ENCODE measurements at places on chromosomes 2 and 18. TPM values are rescaled to one million over a fixed set of nuclear protein-coding genes. Genes with fewer than 3 reads are reported as not detected.

Gene UGT1A6
- polyA plus RNA-seq = 2.8 TPM

Gene GLI2
- 13.4 TPM for polyA plus RNA-seq

Gene GNAL
- 5.8 TPM for polyA plus RNA-seq

Gene NTSR2
- not detected for polyA plus RNA-seq

Gene TMEM247
- polyA plus RNA-seq = not detected

Gene CDH2
- polyA plus RNA-seq = 79.9 TPM

Gene PID1
- 4.8 TPM for polyA plus RNA-seq

Gene SKOR2
- 0.03 TPM for polyA plus RNA-seq

Gene GPBAR1
- polyA plus RNA-seq = 1.8 TPM

Gene GCG
- polyA plus RNA-seq = not detected

Gene RPRM
- polyA plus RNA-seq = 4.7 TPM

Gene TP53I3
- polyA plus RNA-seq = 53.5 TPM

Gene LGALSL
- 32.5 TPM for polyA plus RNA-seq

Gene CCDC74B
- 14.9 TPM for polyA plus RNA-seq

Gene SLC30A3
- 13.2 TPM for polyA plus RNA-seq

Gene MYL1
- polyA plus RNA-seq = 0.23 TPM

Gene OR6B2
- not detected for polyA plus RNA-seq

Gene SPEG
- 13.1 TPM for polyA plus RNA-seq

Gene CHN1
- 19.9 TPM for polyA plus RNA-seq

Gene SEMA4F
- 8.7 TPM for polyA plus RNA-seq

Gene CRYGC
- polyA plus RNA-seq = not detected
